CD4-positive, alpha-beta T cell treated with Interleukin-6 at 100 ng/mL for 8 hours (primary cell): ENCODE measurements at places on chromosomes 4 and X.
A peak's percentile ranks its signal among the peaks of the same experiment; 100 is the strongest.

DNA sequence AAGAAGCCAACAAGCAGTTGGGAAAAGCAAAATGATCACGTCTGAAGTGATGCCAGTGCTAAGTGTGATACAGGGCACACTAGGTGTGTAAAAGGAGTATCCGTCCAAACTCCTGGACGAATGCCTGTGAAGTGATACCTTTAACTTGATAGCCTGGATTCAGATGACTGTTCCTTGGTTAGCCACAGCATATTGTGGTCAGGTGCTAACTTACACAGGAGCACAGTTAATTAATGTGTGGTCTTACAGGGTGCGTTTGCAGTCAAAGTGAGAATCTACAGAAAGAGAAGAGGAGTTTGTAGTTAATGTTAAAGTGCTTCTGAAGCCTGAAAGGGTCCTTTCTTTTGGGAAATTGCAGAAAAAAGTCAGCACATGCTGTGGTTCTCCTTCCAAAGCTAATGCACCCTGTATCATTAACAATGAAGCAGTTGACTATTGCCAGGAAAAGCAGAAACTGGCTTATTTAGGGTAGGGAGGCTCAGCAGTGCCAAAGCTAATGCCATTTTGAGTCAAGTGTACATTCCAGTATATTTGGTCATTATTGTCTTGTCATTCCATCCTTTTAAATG is 61.1 kb downstream of the DCLK2 start:
- no peak for DNase-seq

GRCh38 chrX:149493567-149494562 is 11.2 kb downstream of the IDS start:
- no peak for DNase-seq

GRCh38 chr4:1501754-1502500 is 95.7 kb upstream of the NKX1-1 start:
- no peak for DNase-seq

- DNase-seq: no peak
Observed at GRCh38 chr4:76196376-76196775, 17.2 kb downstream of the SCARB2 start.

- DNase-seq: no peak
Observed at GRCh38 chrX:33336783-33337182, 125.4 kb upstream of the DMD start.

GRCh38 chr4:150497612-150498011 is 84.3 kb upstream of the MAB21L2 start:
- DNase-seq: no peak

DNA sequence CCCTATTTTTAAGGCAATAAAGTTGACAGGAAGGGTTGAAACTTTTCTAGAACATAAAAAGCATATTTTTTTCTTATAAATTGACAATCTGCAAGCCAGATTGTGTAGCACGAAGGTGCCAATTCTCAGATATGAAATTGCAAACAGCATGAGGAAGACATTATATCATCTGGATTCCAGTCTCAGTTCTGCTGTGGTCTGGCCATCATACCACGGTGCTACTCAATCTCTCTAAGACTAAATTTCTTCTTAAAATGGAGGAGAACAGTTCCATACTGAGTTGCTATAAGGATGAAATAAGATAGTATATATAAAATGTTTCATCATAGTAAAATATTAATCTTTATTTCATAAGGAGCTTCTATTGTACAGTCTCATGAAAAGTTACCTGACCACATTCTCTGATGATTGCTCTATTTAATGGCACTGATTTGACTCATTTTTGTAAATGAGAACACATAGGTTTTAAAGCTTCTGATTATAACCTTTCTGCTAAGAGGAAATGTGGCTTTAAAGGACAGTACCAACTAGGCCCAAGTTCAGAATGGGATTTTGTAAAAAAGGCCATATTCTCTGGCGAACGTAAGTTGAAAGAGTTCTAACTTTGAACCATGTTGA is 127.9 kb downstream of the SHROOM3 start:
- DNase-seq: no peak

- DNase-seq: no peak
Observed at GRCh38 chr4:3810796-3811485, 44.8 kb downstream of the ADRA2C start.

GRCh38 chr4:1628892-1629698 is 55.0 kb downstream of the FAM53A start:
- DNase-seq: peak; percentile 61

DNA sequence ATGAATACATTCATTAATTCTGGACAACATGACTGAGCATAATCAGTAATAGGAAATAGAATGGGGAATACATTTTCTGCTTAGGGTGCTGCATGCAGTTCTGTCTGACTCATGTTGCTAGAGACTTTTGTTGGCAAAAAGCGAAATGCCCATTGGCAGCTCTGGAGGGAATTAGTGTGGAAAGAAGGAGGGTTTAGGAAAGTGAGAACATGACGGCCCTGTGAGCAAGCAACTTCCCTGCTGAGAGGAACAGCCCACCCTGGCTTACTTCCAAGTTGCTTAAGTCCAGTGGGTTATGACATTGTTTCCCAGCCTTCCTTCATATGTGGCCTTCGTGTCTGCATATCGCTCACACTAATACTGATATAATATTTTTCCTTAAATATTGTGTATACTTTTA is 13.8 kb downstream of the MAD2L1 start:
- no peak for DNase-seq

DNA sequence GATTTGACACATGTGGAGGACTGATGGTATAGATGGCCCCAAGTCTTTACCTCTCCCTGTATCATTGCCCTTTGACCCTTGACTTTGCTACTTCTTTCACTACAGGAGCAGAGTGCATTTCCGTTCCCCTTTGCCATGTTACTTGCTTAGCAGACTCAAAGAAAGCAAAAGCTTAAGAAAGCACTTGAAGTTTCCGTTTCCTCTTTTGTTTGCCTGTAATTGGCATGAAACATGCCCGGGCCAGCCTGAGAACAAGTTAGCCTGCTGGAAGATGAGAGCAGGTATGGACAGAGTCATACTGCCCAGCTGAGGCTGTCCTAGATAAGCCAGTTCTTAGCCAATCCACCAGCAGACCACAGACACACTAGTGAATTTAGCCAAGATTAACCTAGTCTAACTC is 206.0 kb downstream of the BCOR start:
- DNase-seq: peak; percentile 21

DNA sequence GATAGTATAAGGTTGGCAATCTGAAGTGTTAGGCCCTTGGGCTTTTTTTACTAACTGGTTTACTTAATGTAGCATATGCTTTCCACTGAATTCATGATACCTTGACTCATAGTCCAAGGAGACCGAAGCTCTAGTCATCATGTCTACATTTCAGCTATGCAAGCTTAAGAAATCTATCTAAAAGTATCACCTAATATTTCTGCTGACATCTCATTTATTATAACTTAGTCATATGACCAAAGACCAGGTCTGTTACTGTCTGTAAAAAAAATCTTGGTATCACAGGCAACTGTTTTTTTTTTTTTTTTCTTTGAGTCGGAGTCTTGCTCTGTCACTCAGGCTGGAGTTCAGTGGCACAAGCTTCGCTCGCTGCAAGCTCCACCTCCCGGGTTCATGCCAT is 814.0 kb upstream of the NDST4 start:
- DNase-seq: no peak

- DNase-seq: no peak
Observed at GRCh38 chr4:180336494-180337090, 1906.6 kb upstream of the TENM3 start.

GRCh38 chrX:31349515-31349914 is 277.7 kb upstream of the FTHL17 start:
- no peak for DNase-seq

GRCh38 chr4:81595287-81595686 is 123.6 kb upstream of the RASGEF1B start:
- no peak for DNase-seq

DNA sequence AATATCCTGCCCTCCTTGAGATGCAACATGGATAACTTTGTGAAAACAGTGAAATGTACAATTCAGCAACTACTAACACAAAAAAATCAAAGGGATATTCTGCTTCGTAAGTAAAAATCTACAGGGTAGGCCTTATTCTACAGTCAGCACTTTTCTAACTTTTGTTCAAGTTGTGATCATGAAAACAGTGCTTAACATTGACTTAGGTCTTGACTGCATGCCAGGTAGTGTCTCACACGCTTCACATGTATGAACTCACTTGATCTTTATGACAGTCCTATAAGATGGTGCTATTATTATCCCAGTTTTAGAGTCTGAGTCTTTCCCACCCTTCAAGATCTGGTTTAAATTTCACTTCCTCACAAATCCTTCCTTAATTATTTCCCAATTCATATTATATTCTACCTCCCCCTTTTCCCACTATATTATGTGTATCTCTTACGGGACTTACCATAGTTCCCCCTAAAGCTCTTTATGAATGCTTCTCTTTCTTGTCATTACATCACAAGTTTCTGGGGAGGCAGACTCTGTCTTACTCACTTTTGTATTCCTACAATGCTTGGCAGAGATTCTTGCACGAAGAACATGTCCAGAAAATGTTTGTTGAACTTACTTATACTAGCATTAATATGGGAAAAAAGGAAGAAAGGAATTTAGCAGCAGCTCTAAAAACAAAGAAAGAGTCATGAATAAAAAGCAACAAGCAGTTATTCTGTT is 179.8 kb downstream of the SCFD2 start:
- DNase-seq: no peak

- DNase-seq: no peak
Observed at GRCh38 chr4:29805245-29805644, 914.9 kb upstream of the PCDH7 start.

DNA sequence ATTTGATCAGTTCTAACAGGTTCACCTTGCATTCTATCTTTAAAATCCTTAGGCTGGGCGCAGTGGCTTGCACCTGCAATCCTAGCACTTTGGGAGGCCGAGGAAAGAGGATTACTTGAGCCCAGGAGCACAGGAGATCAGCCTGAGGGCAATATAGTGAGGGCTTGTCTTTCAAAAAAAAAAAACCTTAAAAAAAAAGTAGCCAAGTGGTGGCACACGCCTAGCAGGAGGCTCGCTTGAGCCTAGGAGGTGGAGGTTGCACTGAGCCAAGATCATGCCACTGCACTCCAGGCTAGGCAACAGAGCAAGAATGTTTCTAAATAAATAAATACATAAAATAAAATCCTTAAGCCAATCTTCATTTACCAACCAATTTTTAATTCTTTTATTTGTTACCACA is 75.6 kb downstream of the PRSS12 start:
- DNase-seq: no peak

DNA sequence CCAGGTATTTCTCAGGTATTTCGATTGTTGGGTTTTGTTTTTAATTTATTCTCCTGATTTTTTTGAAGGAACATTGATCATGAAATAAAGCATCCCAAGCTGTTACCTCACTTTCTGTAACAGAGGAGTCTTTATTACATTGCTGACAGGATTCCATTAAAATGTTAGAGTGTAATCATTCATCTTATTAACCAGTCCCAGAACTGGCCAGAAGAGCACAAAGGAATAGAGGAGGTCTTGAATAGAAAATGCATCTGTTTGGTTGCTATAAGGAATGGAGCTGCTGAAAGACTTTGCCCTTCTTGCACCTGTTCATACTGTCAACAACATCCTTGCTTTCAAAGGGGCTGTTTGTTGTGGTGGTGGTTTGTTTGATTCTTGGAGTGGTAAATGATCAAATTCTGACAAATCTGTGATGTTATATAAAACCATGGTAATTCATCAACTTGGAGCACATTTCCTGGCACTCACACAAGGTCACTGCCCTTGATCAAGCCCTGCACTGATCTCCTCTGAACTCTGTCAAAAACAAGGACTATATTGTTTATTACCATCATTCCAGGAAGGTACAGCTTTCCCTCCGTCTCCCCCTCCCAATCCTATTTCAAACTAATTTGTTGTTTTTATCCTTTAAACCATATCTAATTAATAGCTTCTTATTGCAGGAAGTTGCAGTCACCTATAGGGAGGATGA is 215.8 kb downstream of the PCDH19 start:
- no peak for DNase-seq

GRCh38 chr4:112926819-112927218 is 122.6 kb upstream of the ANK2 start:
- DNase-seq: no peak

DNA sequence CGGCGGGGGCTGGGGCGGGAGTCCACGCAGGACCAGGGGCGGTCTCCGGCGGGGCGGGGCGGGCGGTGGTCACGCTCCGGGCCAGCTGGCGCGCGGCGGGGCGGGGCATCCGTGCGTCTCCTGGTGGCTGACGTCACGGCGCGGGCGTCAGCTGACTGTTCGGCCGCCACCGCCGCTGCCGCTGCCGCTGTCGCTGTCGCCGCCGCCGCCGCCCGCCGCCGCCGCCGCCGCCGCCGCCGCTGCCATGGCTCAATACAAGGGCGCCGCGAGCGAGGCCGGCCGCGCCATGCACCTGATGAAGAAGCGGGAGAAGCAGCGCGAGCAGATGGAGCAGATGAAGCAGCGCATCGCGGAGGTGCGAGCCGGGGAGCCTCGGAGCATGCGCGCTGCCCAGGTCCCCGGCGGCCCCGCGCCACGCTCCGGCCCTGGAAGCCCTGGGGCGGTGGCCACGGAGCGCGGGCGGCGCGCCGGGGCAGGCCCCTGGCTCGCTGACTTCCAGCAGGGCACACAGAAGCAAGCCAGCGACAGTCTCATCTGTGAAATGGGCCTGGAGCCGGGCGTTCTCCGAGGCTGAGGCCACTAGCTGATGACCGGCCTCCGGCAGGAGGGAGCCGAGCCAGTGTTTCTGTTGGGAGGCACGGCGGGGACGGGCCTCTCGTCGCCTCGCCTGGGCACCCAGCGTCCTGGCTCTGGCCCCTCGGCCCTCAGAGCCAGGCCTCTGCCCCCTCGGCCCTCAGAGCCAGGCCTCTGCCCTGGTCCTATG is at the start of gene FAM50A:
FAM50A (plus strand) TSS at position 150 of the 763 bp plus-strand sequence; CDS start at position 245, 95 bp downstream.
- DNase-seq: peak; percentile 65

- DNase-seq: no peak
Observed at GRCh38 chrX:134180601-134181274, 56.2 kb upstream of the CCDC160 start.

GRCh38 chrX:8868906-8869305 is 67.7 kb upstream of the FAM9A start:
- no peak for DNase-seq

DNA sequence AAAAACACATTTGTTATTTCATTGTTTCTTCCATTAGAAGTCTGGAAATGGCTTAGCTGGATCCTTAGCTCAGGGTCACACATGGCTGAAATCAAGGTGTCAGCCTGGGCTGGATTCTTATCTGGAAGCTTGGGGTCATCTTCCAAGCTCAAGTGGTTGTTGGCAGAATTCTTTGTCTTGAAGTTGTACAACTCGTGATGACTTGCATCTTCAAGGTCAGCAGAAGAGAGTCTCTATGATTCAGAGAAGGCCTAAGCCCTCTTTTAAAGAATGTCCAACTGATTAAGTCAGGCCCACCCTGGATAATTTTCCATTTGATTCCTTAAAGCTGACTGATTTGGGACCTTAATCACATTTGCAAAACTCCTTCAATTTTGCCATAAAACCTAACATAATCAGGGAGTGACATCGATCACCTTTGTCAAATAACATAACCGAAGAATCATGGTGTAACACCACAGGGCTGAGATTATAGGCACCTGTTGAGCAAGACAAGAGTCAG is 22.1 kb downstream of the TMSB4X start:
- no peak for DNase-seq
